ENCODE measurements at places on chromosomes 3 and 15.
A peak's percentile ranks its signal among the peaks of the same experiment; 100 is the strongest.

GRCh38 chr3:175107231-175107630 lies 248.1 kb downstream of the NAALADL2 start:
- no peak for DNase-seq

DNA sequence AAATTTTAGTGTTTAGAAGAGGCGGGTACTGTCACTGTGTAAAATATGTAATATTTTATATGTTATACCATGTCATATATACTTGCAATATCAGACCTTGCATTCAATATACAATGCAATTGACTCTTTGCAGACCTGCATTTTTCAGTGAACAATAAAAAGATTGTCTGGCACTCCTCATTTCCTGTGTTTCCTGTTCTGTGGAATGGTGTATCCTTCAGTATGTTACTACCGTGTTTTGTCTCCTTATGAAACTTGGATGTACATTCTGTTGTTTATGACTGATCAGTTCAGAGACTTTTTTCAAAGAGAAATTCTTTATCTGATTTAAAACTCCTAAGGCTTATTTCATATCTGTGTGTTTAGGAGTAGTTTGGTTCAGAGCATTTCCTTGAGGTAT lies 31.5 kb downstream of the APH1B start:
- no peak for DNase-seq

DNA sequence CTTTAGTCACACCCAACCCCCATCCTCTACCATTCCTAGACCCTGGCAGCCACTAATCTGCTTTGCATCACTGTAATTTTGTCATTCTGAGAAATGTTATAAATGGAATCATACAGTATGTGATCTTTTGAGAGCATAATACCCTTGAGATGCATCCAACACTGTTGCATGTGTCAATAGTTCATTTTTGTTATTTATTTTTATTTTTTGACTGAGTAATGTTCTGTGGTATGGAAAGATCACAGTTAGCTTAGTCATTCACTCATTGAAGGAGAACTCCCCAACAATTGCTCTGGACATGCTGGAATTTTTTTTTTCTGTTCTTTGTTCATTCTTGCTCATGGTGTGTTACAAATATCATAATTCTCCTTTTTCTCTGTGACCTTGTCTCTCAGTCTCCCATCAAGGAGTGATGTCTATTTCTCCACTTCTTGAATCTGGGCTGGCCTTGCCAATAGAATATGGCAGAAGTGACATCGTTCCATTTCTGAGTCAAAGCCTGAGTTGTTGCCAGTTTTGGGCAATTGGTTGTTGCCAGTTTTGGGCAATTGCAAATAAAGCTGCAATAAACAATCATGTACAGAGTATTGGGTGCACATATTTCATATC lies 6.8 kb upstream of the ADPGK start:
- DNase-seq: peak; percentile 25

- DNase-seq: peak; percentile 36
Observed at GRCh38 chr15:98599909-98600691, 48.2 kb upstream of the IGF1R start.

- no peak for DNase-seq
Observed at GRCh38 chr3:188797045-188797444, 374.7 kb upstream of the TPRG1 start.

- peak; percentile 67 for DNase-seq
Observed at GRCh38 chr3:139281096-139281495, 62.7 kb upstream of the MRPS22 start.

DNA sequence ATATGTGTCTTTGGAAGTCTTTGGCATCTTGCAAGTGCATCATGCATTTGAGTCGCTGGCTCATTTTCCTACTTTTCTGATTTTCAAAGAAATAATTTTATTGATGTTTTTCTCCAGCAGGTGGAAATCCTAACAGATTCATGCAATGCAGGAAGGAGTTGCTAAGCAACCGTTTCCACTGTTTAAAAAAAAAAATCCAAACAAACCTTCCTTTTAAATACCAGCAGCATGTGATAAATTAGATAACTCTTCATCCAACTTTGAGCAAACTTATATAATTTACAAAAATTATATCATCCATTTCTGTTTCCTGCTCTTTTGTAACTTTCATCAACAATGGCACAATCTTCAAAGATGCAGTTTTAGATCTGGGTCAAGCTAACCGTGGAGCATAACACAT lies 364.1 kb downstream of the MFSD1 start:
- peak; percentile 78 for DNase-seq

- no peak for DNase-seq
Observed at GRCh38 chr15:39407116-39407515, 173.8 kb upstream of the THBS1 start.

DNA sequence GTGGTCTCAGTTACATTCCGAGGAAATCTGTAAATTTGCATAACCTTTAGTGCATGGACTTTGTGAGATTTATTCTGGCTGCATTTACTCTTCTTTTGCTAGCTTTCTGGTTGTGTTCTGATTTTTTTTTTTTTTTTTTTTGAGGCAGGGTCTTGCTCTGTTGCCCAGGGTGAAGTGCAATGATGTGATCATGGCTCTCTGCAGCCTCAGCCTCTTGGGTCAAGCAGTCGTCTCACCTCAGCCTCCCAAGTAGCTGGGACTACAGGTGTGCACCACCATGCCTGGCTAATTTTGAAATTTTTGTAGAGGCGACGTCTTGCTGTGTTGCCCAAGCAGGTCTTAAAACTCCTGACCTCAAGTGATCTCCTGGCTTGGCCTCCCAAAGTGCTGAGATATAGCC lies 12.6 kb downstream of the RAB5A start:
- no peak for DNase-seq

DNA sequence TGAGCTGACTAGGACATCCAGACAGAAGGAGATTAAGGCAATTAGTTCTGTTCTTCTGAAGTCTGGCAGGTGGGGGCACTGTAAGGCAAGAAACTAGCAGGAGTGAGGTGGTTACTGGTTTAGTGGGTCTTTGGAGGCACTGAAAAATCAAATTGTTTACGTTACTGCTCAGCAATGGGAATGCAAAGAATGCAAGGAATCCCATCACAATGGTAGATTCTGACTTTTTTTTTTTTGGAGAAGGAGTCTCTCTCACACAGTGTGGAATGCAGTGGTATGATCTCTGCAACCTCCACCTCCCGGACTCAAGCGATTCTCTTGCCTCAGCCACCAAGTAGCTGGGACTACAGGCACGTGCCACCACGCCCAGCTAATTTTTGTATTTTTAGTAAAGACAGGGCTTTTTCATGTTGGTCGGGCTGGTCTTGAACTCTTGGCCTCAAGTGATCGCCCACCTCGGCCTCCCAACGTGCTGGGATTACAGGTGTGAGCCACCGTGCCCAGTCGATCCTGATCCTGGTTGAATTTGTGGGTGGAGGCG lies 16.4 kb downstream of the FAM107A start:
- DNase-seq: peak; percentile 95

DNA sequence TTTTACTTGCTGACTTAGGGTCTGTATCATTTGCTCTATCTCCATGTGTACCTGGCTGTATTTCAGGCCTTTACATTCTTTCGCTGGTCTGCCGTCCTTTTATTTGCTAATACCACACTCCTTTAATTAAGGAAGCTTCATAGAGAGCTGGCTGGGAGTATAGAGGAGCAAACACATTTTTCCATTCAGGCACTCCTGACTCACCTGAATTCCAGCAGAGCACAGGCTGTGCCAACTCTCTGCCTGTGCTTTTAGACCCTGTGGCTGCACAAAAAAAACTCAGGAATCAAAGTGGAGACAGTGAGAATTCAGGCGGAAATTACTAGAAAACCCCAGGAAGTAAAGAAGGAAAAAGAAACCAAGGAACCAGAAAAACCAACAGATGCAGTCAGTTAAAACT lies 29.0 kb upstream of the ATP10A start:
- peak; percentile 12 for DNase-seq

DNA sequence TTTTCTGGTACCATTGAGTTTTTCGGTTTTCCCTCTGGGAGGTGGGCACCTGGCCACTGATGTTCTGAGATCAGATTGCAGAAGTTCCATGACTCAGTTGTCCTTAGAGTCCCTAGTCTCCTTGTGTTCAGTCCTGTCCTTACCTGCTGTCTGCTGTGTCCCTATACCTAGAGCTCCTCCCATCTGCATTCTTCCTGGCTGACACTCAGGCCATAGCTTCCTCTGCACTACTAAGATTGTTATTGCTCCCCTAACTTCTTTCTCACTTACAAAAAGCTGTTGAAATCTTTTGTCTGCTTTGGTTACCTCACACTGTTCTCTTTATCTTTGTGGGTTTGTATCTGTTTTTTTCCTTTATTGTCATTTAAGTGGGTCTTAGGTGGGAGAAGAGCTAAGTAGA lies 13.2 kb downstream of the USP3 start:
- no peak for DNase-seq

GRCh38 chr3:188780193-188781147 lies 391.3 kb upstream of the TPRG1 start:
- no peak for DNase-seq

DNA sequence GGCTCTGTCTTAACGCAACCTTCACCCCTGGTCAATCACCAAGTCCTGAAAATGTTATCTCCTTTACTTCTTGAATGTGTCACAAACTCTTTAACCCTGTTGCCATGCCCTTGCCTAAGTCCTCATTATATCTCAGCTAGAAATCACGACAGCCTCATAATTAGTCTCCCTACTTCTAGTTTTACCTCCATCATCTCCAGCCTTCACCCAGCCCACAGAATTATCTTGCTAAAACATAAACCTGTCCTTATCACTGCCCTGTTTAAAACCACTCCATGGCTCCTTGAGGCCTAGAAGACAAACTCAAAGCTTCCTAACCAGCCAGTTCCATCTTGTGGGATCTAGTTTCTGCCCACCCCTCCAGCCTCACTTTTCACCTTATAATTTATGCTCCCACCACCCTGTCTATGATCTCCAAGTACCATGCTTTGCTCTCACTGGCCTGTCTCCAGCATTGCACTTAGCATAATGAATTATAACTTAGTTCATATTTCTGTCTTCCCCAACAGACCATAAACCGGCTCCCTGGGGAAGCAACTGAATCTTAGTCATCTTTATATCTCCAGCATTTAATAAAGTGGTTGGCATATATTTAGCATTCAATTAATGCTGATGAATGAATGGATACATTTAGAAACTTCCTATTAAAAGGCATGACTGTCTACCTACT lies 39.2 kb downstream of the GPR176 start:
- DNase-seq: no peak

DNA sequence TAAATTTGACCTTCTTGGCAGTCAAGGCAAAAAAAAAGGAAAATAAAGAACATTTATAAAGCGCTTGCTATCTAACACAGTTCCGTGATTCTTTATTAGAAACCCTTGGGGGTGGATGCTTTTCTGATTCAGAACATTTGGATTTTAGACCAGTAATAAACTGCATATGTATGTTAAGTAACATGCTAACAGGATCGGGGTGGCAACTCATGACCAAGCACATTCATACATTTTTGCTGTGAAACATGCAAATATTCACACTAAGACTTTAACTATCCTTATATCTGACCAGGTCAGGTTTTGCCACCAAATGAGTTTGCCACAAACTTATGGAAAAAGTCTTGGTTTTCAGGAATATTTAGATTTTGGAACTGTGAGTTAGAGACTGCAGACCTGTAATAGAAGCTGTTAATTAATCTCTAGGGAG lies 30.4 kb upstream of the KLF13 start:
- no peak for DNase-seq

GRCh38 chr3:11140030-11140712 lies 14.1 kb upstream of the HRH1 start:
- peak; percentile 49 for DNase-seq

DNA sequence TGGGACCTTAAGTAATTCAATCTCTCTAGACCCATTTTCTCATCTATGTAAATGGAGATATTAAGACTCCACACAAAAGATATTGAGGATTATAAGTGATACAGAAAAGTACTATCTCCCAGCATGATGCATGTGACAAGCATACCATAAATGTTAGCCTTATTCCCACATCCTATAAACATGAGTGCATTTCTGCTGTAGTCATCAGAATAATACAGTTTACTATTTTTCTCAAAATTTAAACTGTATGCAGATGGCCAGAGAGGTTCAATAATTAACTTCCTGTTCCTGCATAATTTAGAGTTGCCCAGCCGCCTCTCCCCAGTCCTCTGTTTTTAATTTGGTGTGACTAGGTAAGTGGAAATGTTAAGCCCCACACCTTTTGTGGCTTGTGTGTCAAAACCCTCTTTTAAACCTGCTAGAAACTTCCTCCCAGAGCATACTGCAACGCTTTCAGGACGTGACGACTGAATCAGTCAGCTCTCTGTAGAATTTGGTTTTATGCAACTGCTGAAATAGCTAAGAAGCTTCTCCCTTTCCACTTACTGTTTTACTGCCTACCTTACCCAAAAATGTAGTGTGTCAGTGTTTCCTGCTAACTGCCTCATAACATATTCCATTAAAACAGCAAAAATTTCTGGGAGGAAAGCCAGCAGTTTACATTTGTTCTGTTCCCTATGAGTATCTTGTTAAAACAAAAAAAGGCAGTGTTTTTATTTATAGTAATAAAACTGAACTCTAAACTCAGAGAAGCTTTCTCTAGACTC lies 1037.9 kb downstream of the EPHA3 start:
- no peak for DNase-seq

All from M059J (cell line).